ENCODE measurements at places on chromosomes 4 and X. TPM values are rescaled to one million over a fixed set of nuclear protein-coding genes. Genes with fewer than 3 reads are reported as not detected.
A peak's percentile ranks its signal among the peaks of the same experiment; 100 is the strongest.

XPNPEP2 gene
- polyA plus RNA-seq = not detected

GPR143 gene
- polyA plus RNA-seq = 0.62 TPM

GRCh38 chr4:185280608-185281007, 71.2 kb downstream of the SNX25 start:
- no peaks in the 10 kb centered on the region for H3K36me3 ChIP-seq
- H3K27ac ChIP-seq = no peak overlapping the region
- H3K4me3 ChIP-seq = no peak overlapping the region
- no peak for DNase-seq
- no peaks in the 10 kb centered on the region for H3K27me3 ChIP-seq

- H3K27ac ChIP-seq = no peak overlapping the region
- H3K27me3 ChIP-seq = no peaks in the 10 kb centered on the region
- DNase-seq = no peak
These were observed 562.8 kb upstream of the POU3F4 start for GRCh38 chrX:82945332-82945731.

DNA sequence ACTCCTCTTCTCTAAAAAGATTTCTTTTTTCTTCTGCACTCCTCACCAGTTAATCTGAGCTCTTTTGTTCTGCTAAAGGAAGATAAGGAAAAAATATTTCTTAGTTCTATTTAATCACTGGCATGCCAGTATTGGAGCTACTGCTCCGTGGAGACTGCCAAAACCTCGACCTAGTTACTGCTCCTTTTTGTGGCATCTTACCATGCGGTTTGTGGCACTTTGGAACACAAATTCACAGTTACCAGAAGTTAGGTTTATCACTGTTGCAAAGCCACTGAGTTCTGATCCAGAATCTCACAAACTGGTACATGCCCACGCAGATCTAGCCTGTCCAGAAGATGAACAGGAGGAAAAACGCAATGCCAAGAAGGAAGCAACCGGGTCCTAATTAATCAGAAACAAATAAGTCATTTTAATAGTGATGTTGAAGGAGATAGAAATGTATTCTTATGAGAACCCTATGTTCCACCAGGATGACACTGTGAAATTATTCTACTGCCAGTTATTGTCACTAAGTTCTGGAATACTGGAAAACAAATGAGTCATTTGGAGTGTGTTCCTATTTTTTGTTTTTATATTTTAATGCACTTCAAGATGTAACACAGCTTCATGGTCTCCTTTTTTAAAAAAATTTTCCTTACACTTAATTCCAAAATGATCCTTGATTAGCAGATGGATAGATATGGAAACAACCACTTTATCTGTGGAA, 106.7 kb upstream of the GK2 start:
- H3K27ac ChIP-seq = no peak overlapping the region
- no peak for DNase-seq
- H3K4me3 ChIP-seq = no peak overlapping the region

DNA sequence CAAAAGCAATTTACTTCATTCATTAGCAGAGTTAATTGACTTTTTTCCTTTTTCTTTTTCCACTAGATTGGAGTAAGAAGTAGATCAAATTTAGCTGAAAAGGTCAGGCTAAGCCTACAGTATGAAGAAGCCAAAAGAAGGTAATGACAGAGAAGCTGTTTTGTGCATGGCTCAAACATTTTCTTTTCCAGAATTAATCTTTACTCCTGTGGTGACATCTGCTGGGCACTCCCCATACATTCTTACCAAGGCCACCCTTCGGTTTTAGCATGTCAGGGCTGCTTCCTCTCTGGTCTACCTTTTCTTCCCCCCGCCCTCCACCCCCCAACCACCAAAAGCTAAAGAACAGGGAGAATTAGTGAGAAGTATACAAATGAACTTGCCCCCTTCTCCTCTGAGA, 70.2 kb downstream of the CLDN22 start:
- peaks cover 22% of the 10 kb centered on the region for H3K36me3 ChIP-seq
- H3K27ac ChIP-seq = no peak overlapping the region
- H3K4me3 ChIP-seq = no peak overlapping the region
- no peak for DNase-seq

GRCh38 chrX:153909024-153909979, 4.8 kb downstream of the AVPR2 start:
- DNase-seq = no peak
- no peaks in the 10 kb centered on the region for H3K27me3 ChIP-seq

C4orf36 gene
- 1.2 TPM for polyA plus RNA-seq

GRCh38 chr4:180394730-180395129, 1848.5 kb upstream of the TENM3 start:
- H3K4me1 ChIP-seq = no peaks in the 10 kb centered on the region
- no peaks in the 10 kb centered on the region for H3K36me3 ChIP-seq
- DNase-seq = no peak
- H3K27me3 ChIP-seq = no peaks in the 10 kb centered on the region
- no peak overlapping the region for H3K4me3 ChIP-seq
- no peak overlapping the region for H3K27ac ChIP-seq

GRCh38 chr4:117699595-117699994, 334.7 kb upstream of the NDST3 start:
- no peak overlapping the region for H3K27ac ChIP-seq
- no peaks in the 10 kb centered on the region for H3K27me3 ChIP-seq
- H3K36me3 ChIP-seq = no peaks in the 10 kb centered on the region
- DNase-seq = no peak
- no peaks in the 10 kb centered on the region for H3K4me1 ChIP-seq
- no peak overlapping the region for H3K4me3 ChIP-seq

DNA sequence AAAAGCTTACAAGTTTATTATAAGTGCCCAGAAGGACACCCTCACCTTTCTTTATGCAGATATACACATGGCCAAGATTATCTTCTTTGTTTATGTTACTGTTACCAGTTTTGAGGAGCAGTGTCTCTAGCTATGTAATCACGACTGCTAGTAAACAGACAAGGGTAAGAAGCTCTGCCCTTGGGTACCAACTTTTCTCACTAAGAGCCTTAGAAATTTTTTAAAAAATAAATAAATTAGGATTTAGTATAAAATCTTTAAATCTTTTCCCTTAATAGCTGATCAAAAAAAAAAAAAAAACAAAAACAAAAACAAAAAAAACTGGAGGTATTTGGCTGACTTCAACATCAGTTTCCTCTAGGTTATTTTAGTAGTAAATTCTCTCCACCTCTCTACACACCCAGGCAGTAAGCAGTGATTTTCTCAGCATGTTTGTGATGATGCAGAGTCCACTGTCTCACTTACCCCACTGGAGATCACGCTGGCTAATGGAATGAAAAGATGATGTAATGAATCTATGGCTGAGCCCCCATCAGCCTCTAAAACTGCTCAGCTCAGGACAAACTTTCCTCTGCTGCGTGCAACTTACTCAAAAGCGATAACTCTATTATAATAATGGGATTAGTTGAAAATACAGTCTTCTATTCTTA, 125.9 kb downstream of the FRYL start:
- no peaks in the 10 kb centered on the region for H3K27me3 ChIP-seq
- peaks cover 4% of the 10 kb centered on the region for H3K36me3 ChIP-seq
- no peak overlapping the region for H3K27ac ChIP-seq
- H3K4me3 ChIP-seq = no peak overlapping the region
- H3K4me1 ChIP-seq = peaks cover 22% of the 10 kb centered on the region

DNA sequence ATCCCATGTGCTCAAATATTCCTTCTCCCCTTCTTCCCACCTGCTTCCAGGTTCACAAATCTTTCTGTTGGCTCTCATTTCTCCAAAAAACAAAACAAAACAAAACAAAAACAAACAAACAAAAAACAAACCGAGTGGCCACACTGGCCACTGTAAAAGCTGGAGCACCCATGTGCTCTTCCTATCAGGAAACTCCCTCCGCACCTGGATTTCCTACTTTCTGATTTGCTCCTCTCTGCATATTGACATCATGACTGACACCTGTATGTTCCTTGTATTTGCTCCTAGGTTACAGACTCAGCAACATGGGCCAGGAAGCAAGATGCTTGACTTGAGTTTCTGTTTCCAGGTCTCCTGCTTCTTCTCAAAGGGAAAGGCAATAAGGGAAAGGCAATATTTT, 258.8 kb downstream of the GPC3 start:
- DNase-seq = no peak
- H3K27me3 ChIP-seq = no peaks in the 10 kb centered on the region
- peak overlapping the region; percentile 36 for H3K27ac ChIP-seq

DNA sequence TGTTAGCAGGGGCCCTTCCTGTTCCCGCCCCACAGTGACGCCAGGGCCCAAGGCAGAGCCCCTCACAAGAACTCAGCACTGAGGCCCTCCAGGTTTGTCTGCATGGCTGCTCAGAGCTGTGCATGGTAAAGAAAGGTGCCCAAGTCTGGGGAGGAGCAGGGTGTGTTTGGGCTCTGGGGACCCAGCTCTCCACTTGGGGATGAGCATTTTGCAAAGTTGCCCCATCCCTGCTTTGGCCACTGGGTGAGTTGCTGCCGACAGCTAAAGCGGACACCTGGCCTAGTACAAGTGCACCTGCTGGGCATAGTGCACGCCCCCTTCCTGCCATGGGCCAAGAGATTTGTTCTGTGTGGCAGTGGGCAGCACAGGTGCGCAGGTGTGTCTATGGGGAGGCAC, 2.0 kb upstream of the MXD4 start:
- no peak overlapping the region for H3K27ac ChIP-seq
- no peak overlapping the region for H3K4me3 ChIP-seq
- H3K4me1 ChIP-seq = peaks cover 10% of the 10 kb centered on the region

GRCh38 chr4:7304436-7304835, 112.1 kb downstream of the SORCS2 start:
- no peaks in the 10 kb centered on the region for H3K36me3 ChIP-seq
- no peak overlapping the region for H3K27ac ChIP-seq
- DNase-seq = no peak
- H3K27me3 ChIP-seq = peaks cover 53% of the 10 kb centered on the region
- no peaks in the 10 kb centered on the region for H3K4me1 ChIP-seq
